ENCODE measurements at places on chromosomes 5 and 9.
A peak's percentile ranks its signal among the peaks of the same experiment; 100 is the strongest.

- peak; percentile 77 for DNase-seq
These were observed 15.2 kb downstream of the PTGES start for GRCh38 chr9:129737479-129738274.

DNA sequence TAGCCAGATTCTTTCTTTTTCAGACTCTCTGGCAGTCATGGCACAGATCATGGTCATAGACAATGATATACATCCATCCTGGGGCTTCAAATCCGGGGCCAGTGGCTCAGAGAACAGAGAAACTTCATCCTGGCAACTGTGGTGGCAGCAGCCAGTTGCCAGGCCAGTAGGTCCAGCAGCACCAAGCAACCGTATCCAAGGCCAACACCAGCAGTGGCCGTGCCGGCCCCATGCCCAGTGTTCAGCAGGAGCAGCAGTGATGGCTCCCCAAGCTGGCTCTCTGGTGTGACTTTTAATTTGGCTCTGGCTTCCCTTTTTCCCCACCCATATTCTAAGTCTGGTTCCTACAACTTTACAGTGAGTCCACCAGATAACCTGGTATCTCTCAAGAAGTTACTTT is 300.5 kb downstream of the DEPDC1B start:
- DNase-seq, result no peak

GRCh38 chr5:16000056-16000455 is 179.5 kb downstream of the MARCHF11 start:
- DNase-seq, result no peak

- no peak for DNase-seq
These were observed 161.2 kb downstream of the FGF18 start for GRCh38 chr5:171580502-171581265.

DNA sequence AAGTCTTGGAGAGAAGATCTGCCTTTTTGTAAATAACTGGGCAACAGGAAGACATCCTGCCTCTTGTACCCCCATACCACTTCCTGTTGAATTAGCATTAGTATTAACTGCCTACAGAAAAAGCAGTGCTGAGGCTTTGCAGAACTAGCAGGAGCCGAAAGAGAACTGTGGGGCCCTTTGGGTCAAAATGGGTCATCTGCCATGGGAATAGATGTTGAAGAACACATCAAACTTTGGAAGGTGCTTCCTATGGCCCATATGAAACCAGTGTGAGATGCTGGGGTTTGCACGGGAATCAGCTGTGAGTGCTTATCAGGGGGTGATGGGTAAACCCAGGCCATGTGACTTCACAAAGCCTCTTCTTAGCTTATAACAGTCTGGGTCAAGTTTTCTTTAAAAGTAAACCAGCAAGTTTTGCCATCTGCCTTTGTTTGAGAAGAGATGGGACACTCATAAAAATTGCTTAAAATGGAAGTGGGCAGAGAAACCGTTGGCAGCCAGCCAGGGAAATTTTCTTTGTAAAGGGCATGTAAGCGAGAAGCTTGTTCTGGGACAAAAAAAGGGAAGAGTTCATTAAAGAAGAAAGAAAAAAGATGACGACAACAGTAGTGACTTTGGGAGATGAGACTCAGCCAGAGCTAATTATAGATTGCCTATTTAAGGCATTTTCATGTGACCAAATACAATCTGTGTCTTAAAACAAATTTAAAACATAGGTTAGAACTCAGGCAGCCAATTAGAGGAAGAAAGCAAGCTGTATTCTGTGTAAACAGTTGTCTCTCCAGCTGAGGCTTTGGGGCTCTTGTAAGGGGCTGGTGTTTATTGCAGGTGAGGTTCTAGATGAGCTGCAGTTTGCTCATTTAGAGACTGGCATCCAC is 4.4 kb downstream of the SLC25A25 start:
- DNase-seq, result peak; percentile 32

DNA sequence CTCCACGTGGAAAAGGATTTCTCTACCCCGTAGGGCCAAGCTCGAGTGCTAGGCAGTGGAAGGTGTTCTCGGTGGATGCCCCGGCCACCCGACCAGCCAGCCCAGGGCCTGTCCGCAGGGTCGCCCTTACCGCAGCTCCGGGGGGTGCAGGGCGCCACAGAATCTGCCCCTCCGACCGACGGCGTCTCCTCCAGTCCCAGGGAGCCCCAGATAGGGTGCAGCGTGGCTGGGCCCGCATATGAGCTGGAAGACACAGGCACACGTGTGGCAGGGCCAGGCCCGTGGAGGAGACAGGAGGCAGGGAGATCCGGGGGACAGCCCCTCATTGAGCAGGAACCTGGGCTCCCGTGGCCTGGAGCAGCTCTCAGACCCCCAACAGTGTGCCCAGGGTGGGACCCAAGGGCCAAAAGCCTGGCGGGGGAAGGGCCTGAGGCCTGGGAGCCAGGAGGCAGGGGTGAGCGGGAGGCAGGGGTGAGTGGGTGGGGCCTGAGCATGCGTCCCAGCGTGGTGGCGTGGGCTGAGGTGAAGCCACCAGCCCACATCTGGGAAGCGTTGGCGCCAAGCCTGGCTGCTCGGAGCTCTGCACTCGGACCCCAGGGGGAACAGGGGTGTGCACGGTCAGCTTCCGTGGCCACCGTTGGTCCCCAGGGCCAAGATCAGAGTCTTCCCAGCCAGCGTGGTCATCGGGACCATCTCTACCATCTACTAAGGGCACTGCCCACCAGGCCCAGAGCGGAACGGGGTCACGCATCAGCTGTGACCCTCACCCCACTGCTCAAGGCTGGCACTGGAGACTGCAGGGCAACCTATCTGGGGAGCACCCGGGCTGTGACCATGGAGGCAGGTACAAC is 22.2 kb downstream of the CCDC187 start:
- no peak for DNase-seq

DNA sequence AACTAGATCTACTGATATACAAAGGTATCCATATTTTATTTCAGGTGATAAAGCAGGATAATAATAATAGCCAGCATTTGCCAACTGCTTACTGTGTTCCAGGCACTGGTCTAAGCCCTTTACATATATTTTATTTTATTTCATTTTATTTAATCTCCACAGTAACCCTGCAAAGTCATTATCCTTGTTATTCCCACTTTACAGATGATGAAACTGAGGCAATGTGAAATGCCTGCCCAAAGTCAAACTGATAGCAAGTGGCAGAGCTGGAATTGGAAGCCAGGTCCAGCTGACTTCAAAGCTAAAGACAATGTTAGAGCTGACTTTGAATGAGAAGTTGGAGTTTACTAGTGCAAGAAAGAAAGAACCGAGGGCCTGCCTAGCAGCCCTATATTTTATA is 24.8 kb downstream of the MORN5 start:
- no peak for DNase-seq

GRCh38 chr5:74903165-74903787 is 37.1 kb upstream of the FAM169A start:
- DNase-seq, result no peak

DNA sequence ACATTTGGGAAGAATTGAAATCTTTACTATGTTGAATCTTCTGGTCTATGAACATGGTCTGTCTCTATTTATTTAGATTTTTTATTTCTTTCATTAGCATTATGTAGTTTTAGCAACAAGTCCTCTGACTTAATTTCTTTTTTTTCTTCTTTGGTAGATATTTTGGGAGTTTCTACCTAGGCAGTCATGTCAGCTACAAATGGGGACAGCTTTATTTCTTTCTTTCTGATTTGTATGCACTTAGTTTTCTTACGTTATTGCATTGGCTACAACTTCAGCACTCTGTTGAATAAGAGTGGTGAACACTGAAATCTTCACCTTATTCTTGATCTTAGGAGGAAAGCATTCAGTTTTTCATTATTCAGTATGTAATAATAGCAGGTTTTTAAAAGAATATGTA is 33.5 kb downstream of the SMC5 start:
- no peak for DNase-seq

DNA sequence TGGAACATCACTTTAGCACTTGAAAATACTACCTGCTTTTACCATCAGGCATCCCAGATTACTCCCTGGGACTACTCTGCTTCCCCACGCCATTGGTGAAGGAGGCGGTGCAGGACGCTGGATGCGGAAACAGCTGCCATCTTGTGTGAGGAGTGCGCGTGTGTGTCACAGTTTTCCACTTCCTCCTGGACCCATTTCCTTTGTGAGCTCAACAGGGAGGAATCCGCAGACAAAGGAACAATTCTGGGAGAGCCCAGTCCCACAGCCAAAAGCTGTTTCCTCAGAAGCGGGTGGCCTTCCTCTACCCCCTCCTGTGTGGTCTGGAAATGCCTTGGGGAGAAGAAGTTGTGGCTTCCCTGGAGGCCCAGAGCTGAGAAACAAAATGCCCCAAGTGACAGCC is 16.8 kb downstream of the AFAP1L1 start:
- DNase-seq, result no peak

GRCh38 chr9:8668231-8668630 is 868.7 kb upstream of the DMAC1 start:
- DNase-seq, result no peak

DNA sequence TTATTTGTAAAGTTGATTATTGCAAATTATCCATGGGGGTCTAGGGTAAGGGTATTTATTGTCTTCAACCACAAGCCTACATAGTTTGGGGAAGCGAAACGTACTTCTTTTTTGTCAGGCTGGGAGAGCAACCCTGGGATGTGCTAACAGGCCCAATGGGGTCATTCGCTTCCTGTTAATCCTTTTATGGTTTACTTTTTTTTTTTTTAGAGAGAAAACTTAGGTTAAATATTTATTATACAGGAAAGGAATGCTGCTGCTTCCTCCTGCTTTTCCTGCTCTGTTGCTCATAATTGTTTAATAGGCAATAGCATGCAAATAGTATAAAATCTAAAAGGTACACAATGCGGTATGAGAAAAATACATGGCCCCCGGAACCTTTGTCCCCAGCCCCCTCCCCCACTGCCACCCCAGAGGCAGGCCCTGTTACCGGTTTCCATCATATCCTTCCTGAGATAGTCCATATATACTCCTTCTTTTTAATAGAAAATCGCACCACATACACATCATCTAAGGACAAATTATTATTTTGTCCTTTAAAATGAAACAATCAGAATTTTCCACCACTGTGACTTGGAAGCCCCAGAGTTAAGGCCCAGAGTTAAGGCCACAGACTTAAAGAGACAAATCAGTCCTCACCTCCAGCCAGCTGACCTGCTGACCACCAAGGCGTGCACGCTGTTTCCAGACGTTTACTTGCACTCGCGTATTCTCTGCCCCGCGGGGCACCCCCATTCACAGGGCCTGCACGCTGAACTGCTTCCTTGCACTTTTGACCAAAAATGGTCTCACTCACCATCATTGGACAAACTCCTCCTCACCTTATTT is 83.9 kb downstream of the NDFIP1 start:
- no peak for DNase-seq

DNA sequence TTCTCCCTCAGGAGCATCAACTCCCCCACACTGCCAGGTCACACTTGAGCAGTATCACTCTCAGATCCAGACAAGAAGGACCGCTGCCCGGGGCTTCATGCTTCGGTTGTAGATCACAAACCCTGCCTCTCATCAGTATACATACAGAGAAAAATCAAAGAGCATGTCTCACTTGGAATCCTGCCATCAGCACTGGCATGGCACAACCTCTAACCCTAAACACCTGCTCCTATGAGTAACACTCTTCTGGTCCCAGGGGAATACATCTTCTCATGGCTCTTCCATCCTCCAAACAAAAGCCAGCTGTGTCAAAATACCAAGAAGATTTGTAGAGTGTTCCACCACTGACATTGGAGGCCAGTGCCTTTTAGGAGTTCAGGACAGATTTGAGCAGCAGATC is 84.8 kb upstream of the MIER3 start:
- DNase-seq, result no peak

- DNase-seq, result no peak
These were observed 1.8 kb upstream of the MYORG start for GRCh38 chr9:34378376-34379060.

DNA sequence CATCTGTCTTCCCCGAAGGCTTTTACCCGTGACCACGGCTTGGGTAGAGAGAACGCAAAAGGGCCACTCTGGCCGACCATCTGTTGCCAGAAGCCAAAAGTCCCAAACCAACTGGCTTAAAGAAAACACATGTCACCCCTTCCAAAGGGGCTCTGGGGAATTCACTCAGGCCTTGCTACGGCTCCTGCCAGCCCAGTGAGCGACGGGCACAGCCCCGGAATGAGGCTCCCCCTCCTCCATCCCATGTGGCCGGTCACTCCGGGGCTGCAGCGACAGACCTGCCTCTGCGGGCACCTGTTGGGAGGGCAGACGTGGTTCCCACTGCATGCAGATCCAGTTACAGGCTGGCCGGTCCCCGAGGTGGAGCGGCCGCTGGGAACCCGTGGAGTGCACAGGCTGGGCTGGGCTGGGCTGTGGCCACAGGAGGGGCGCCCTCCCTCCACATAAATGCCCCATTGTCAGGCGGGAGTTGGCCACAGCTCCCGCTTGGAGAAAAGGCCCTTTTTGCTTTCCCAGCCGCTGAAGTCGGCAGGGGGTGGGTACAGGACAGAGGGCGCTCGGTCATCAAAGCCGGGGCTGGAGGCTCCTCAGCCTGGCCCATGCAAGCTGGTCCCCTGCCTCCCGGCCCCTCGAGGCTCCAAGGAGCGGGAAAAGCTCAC is 19.9 kb downstream of the NOTCH1 start:
- no peak for DNase-seq

GRCh38 chr5:180723936-180724335 is 15.9 kb downstream of the OR2Y1 start:
- no peak for DNase-seq

DNA sequence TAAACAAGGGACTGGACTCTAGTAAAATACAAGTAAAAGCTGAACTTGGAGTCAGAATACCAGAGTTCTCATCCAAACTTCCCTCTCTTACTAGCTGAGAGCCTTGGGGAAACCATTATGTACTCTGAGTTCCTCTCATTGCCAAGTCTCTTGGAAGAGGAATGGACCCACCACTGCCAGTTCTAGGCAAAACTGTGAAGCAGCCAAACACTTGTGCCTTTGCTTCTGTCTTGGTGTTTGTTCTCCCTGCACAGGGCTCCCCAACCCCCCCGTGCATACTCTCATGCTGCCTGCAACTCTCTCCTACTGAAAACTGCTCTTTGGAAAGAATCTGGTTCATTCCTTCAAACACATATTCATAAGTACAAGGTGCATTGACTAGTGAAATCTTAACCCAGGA is 102.6 kb downstream of the PDZD2 start:
- no peak for DNase-seq

DNA sequence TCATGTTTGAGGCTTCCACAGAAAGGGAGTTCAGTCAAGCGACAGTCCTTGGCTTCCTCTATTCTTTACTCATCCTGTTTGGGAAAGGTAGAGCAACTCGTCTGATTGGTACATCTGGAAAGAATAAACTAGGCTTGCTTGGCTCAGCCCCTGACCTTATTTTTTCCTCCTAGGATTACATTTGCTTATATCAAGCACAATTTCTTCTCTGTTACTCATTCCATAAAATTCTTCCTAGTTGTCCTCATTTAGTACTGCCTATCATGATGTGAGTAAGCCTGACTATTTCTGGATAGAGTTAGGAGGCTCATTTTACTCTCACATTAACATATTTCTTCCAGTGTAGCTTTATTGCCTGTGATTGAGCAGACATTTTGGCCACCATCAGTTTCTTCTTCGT is 10.9 kb upstream of the CARNMT1 start:
- DNase-seq, result no peak

- no peak for DNase-seq
These were observed 75.7 kb upstream of the SMIM23 start for GRCh38 chr5:171709930-171710329.
